ENCODE measurements at places on chromosomes 11 and 22. TPM values are rescaled to one million over a fixed set of nuclear protein-coding genes. Genes with fewer than 3 reads are reported as not detected.
A peak's percentile ranks its signal among the peaks of the same experiment; 100 is the strongest.

The RAG1 gene
- 0.72 TPM for total RNA-seq

The MAJIN gene
- total RNA-seq: not detected

The CRYBA4 gene
- total RNA-seq: not detected

The P2RY6 gene
- under 0.01 TPM for total RNA-seq

The C22orf31 gene
- not detected for total RNA-seq

DNA sequence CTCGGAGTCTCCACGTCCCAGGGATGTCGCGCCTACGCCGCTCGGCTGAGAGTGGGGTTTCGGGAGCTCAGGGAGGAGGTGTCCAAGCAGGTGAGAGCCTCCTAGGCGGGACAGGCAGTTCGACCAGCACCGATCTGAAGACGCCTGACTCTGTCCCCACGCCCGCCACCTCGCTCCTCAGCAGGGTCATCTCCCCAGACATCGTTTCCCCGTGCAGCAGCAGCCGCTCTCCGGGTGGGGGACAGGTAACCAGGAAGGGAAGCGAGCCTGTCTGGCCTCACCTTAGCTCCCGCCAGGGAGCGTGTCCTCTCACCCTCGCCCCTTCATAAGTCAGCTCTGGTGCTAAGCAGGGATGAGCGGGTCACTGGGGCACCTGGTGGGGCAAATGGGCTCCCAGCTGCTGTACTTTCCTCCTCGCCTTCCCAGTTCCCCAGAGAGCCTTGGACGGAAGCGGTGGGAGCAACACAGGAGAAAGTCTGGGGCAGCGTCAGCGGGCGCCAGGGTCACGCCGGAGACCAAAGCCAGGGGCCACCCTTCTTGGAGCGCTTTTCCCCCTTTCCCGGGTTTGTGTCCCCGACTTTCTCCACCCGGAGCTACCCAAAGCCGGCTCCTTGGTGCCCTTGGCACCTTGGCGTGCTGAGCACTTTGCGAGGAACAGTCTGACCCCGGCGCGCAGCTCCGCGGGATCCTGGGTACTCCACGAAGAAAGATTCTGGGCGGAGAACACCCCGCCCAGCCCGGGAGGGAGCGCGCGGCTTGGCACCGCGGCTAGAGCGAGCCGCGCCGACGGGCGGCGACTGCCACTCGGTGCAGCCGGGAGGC lies 1.6 kb downstream of the SPON1 start:
- DNase-seq: no peak

DNA sequence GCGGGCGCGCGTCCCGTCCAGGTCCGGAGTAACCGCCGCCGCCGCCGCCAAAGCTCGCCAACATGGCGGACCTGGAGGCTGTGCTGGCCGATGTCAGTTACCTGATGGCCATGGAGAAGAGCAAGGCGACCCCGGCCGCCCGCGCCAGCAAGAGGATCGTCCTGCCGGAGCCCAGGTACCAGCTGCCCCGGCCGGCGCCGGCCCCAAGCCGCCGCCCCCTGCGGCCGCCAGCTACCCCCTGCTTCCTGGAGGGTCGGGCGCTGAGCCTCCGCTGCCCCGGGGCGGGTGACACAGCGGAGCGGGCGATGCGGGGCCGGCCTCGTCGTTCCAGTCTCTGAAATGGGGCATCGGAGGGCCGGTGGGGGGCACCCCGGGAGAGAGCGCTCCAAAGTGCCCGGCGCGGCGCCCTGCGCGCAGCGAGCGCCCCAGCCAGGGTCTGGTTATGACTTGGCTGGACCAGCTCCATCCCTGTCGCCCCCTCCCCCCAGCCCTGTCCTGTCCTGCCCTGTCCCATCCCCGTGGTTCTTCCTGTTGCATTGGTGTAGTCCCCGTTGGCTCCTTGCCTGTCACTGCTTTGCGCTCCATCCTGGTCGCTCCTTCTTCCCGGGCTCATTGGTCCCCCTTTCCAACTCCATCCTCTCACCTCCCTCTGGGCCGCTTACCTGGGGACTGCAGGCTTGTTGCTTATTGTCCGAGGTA lies 653 bp downstream of the GRK3 start:
- no peak for DNase-seq

- no peak for DNase-seq
Observed at GRCh38 chr11:18706330-18707243, 8.0 kb downstream of the TMEM86A start.

DNA sequence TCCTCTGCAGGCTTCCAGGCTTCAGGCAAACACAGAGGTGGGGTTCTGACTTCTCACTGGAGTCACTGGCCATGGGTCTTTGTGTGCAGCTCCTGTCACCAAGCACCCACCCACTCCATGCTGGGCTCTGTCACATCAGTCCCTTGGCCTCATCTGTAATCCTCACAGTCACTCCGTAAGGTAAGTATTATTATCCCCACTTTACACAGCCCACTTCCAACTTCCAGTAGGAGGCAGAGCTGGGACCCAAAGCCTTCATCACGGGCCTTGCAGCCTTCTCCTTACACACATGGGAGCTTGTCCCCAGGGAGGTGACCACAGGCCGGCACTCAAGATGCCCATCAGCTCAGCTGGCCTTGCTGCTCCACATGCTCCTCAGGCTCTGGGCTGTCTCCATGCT lies 266.7 kb upstream of the B3GAT1 start:
- no peak for DNase-seq

- DNase-seq: peak; percentile 93
Observed at GRCh38 chr11:69444381-69445130, 36.9 kb upstream of the LINC01488 start.

All from IMR-90 (cell line).